ENCODE measurements at places on chromosomes 3 and 15.

- no peak for DNase-seq
These were observed 229.0 kb upstream of the HES1 start for GRCh38 chr3:193906849-193907410.

GRCh38 chr3:58173669-58174398, 36.9 kb downstream of the DNASE1L3 start:
- no peak for DNase-seq

- no peak for DNase-seq
These were observed 490.0 kb upstream of the TBL1XR1 start for GRCh38 chr3:177687291-177687690.

- DNase-seq: peak; percentile 13
These were observed 76.7 kb downstream of the BOC start for GRCh38 chr3:113287803-113288648.

GRCh38 chr3:173865900-173866498, 468.5 kb downstream of the NLGN1 start:
- DNase-seq: no peak

DNA sequence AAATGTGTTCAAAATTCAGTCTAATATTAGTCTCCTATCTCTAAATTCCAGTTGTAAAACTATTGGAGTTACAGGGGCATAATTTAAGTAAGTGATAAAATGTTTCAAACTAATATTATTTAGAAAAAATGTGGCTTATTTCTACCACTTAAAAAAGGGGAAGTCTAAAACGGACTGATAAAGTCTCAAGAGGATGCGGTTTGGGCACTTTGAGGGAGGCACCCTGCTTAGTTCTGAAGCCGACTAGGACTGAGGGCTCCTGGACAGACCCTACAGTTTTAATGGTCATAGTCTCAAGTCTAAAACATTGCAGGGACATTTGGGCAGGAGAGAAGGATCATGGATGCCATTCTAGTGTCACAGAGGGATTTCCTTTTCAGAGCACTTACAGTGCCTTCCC, 566.3 kb downstream of the NR2F2 start:
- DNase-seq: no peak

GRCh38 chr15:95584088-95584487, 746.4 kb upstream of the NR2F2 start:
- DNase-seq: no peak

All from stimulated activated CD4-positive, alpha-beta T cell treated with anti-CD3 and anti-CD28 coated beads, Interleukin-4, amount 100 ng/mL, for 4 hours (primary cell).